ENCODE measurements at places on chromosomes 7 and 10.

DNA sequence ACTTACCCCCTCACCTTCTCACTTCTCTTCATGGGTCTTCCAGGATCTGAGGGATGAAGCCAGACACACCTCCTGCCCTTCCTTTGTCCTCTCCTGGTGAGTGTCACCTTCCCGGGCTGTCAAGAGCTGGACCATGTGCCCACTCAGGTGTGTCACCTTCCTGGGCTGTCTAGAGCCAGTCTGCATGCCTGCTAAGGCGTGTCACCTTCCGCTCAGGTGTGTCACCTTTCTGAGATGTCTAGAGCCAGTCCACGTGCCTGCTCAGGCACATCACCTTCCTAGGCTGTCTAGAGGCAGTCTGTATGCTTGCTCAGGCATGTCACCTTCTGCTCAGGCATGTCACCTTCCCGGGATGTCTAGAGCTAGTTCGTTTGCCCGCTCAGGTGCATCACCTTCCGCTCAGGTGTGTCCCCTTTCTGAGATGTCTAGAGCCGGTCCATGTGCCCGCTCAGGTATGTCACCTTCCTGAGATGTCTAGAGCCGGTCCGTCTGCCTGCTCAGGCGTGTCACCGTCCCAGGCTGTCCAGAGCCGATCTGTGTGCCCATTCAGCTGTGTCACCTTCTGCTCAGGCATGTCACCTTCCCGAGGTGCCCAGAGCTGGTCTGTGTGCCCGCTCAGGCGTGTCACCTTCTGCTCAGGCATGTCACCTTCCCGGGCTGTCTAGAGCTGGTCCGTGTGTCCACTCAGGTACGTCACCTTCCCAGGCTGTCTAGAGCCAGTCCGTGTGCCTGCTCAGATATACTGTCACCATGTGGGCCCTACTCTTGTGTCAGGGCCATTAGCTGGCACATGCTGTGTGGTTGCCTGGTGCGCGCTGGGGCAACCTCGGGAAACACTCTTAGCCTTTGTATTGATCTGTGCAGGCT lies 245.3 kb downstream of the EBF3 start:
- DNase-seq, result no peak

DNA sequence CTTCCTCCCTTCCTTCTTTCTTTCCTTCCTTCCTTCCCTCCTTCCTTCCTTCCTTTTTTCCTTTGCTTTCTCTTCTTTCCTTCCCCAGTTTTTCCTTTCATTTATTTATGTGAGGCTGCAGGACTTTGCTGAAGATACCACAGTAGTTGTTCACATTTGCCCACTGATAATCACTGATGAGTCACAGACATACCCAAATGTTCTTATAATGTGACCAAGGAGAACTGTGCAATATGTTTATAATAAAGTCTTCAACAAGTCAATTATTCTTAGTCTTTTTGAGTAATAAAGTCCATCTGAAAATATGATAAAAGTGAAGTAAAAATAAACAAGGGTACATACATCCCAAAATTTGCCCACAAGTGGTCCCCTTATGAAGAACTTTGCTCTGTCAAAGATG lies 159.7 kb downstream of the GNAI1 start:
- no peak for DNase-seq

GRCh38 chr10:48572414-48572813 lies 32.5 kb downstream of the ARHGAP22 start:
- no peak for DNase-seq

GRCh38 chr10:73584737-73585136 lies 6.4 kb downstream of the USP54 start:
- DNase-seq, result no peak

- DNase-seq, result no peak
These were observed 480.6 kb downstream of the IPMK start for GRCh38 chr10:57786850-57787750.

GRCh38 chr7:40888499-40888898 lies 753.7 kb downstream of the SUGCT start:
- DNase-seq, result no peak

- DNase-seq, result no peak
These were observed 329.2 kb upstream of the NPVF start for GRCh38 chr7:25557379-25557917.

DNA sequence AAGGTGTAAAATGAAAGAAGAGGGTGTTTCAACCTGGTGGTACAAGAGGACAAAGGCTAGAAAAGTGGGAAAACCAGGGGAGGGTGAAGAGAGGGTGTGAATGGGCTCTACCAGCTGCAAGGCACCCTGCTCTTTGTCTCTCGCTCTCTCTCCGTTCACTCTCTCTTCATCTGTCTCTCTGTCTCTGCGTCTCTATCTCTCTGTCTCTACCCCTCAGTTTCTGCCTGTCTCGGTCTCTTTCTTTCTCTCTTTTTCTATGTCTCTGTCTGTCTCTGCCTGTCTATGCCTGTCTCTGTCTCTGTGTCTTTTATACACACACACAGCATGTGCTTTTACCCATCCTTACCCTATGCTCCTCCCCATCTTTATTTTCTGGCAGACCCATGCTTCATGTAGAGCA lies 673 bp upstream of the LLCFC1 start:
- no peak for DNase-seq

GRCh38 chr7:28330384-28331070 lies 81.8 kb upstream of the CREB5 start:
- no peak for DNase-seq

GRCh38 chr10:114908896-114909295 lies 29.1 kb upstream of the TRUB1 start:
- DNase-seq, result no peak

- DNase-seq, result no peak
These were observed 6.2 kb upstream of the BAG3 start for GRCh38 chr10:119644994-119645393.

DNA sequence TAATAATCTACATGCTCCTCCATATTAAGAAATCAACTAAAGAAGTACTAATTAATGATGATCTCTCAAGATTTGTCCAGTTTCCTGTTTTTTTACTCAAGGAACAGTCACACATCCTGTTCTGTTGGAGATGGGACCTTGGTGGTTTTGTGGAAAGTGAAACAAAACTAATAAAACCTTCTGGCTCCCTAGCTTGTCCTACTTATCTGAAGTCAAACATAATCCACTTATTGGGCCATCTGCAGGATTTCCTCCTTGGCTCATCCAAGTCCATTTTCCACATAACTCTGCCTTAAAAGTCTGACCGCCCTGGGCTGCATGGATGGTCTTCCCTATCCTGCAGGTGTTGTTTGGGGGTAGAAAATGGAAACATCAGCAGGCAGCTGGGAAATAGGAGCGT lies 39.4 kb upstream of the TARP start:
- no peak for DNase-seq

DNA sequence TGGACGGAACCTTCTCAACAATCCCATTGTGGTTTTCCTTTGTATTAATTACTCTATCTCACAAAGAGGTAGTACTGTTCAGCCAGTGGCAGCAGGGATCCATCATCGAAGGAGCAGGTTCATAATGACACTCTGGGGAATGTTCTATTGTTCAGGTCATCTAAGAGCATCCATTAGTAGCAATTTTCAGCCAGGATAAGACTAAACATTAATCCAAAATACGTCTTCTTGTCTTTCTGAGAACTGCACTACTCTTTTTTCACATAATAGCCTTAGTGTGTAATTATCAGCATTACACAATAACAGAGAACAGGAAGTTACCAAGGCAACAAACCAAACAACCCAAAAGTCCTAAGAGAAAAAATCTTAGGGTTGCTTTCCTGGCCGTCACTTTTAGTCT lies 259.5 kb upstream of the VWC2 start:
- DNase-seq, result no peak

- DNase-seq, result no peak
These were observed 9.5 kb downstream of the OGDHL start for GRCh38 chr10:49752584-49752983.

- no peak for DNase-seq
These were observed 9.5 kb downstream of the C10orf53 start for GRCh38 chr10:49688920-49689319.

DNA sequence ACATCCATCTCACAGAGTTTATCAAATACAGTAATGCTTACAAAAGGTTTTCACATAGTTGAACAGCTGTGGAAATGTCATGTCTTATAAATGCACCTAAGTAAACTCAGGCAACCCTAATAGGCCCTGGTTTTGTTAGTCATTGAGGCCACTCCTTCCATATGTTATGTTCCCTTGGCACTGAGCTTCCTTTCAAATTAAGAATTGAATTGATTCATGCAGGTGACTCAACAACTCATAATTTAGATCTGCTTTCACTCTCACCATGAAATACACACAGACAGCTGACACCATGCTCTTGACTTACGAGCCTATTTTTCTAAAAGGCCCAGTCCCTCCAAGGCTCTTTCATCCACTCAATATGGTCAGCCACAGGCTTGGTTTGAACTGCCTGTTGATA lies 476.9 kb downstream of the KCNMA1 start:
- no peak for DNase-seq

DNA sequence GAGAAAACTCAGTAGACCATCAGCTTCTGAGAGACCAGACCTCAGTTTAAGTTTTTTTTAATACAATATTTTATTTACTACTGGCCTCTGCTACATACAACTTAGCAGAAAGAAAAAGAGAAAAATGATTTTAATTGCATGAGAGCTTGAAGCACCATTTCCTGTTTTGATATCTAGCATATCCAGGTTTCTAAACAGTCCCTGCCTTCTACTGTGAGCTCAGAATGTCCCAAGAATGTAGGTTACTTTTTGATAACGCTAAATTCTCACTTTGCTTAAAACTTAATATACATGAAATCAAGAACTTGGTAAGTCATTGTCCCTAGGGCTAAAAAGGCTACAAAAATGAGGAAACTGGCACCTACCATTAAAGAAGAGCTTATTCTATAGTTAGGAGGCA lies 7.0 kb downstream of the TMEM243 start:
- DNase-seq, result no peak

GRCh38 chr7:5690931-5691473 lies 90.5 kb downstream of the RNF216 start:
- DNase-seq, result no peak

DNA sequence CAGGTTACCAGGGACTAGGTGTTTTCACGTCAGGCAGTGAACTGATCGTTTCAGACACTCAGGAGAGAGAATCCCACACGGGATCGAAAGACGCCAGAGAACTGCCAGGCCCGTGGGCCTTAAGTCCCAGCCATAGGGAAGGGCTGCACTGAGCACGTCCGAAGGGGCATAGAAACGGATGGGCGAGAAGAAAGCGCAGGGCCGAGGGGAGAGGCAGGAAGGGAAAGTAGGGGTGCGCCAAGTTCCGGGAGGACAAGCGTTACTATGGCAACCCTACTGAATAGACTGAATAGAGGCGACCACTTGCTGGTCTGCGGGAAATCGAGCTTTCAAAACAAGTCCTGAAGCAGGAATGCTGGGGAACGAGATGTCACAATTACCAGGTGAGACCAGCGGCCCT lies 421.3 kb upstream of the NUPR2 start:
- DNase-seq, result no peak

DNA sequence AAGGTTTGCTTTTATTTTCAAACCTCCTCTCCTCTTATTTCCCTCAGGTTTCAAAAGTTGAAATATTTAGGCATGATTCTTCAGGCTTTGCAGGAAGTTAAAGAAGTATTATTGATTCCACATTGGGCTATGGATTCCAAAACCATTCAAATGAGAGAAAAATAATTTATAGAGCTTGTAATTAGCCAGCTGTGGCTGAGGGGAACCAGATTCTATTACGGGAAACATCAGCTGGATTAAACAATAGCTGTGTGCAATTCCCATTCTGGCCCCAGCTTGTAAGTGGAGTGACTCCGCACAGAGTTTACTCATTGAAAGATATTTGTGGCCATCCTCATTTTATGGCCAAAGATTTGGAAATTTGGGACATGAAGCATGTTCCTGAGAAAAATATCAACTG lies 77.0 kb upstream of the PHYHIPL start:
- no peak for DNase-seq

- no peak for DNase-seq
These were observed 343.9 kb downstream of the PLXNA4 start for GRCh38 chr7:132232406-132232805.

GRCh38 chr10:16509996-16510395 lies 11.7 kb downstream of the C1QL3 start:
- no peak for DNase-seq

GRCh38 chr7:157549612-157550299 lies 213.0 kb downstream of the DNAJB6 start:
- DNase-seq, result no peak

DNA sequence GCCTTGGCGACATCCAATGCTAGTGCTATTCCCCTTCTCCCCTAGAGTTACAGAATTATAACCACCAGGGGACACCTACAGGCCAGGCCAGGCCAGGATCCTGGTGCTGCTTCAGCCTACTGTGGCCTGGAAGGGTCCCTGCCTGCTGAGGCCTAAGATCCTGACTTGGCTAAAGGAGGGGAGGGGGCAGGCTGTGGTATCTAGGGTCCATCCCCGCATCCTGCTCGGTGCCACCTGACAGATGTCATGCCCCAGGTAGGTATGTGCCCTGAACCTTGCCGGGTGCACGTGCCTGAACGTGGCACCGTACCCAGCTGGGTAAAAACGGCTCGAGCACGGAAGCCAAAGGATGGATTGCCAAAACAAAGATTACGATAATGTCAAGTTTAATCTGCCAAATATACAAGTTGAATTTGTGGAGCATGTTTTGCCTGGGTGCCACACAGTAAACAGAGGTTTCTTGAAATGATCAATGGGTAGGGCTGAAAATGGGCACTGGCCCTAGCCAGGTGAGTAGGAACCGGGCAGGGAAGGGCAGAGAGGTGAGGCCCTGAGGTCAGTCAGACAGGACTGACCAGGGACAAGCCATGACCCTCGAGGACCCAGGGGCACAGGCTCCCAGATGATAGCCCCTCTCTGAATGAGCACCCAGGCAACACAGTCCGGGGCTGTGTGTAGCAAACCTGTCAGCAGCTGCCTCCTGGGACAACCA lies 12.6 kb downstream of the PDAP1 start:
- no peak for DNase-seq

GRCh38 chr10:119042169-119042568 lies 12.7 kb downstream of the NANOS1 start:
- DNase-seq, result no peak

DNA sequence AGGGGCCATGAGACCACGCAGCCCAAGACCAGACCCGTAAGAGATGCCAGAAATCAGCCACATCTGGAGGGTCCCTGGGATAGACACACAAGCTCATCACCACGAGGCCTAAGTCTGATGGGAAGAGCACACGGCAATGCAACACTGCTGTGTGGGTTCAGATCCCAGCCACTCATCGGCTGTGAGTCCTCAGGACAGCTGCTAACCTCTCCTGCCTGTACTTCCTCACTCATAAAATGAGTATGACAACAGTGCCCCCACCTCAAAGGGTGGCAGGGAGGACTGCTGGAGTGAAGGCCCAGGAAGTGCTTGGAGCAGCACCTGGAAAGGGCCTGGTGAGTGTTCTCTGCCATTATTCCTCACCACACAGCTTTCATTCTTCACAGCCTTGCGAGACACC lies 60.9 kb downstream of the MAD1L1 start:
- no peak for DNase-seq

DNA sequence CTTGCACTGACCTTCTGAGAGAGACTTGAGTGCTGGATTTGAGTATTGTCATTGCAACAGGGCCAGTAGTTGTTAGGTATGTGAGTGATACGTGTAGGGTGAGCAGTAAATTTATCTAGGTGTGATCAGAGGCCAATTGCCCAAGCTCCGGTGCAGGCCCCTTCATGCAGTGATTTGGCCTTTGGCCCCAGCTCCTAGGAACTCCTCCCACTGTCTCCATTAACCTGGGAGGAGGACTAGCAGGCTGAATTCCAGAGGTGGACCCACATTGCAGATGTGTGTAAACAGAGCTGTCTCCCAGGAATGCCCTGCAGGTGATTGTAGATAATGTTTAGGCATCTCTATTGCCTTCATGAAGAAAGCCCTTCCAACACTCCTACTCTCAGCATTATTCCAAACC lies 19.5 kb downstream of the TCF7L2 start:
- no peak for DNase-seq

Measured in activated CD4-positive, alpha-beta T cell treated with anti-CD3 and anti-CD28 coated beads, Interleukin-2, amount 50 U/mL, for 1 hour (primary cell).